ENCODE measurements at places on chromosomes 6 and 20.

GRCh38 chr20:11918981-11919380 lies 1.3 kb downstream of the BTBD3 start:
- peak; percentile 45 for DNase-seq
- H3K36me3 ChIP-seq = no peaks in the 10 kb centered on the region
- no peaks in the 10 kb centered on the region for H3K4me1 ChIP-seq
- peak overlapping the region; percentile 3 for H3K27ac ChIP-seq
- peak overlapping the region; percentile 5 for H3K4me3 ChIP-seq
- no peaks in the 10 kb centered on the region for H3K27me3 ChIP-seq

DNA sequence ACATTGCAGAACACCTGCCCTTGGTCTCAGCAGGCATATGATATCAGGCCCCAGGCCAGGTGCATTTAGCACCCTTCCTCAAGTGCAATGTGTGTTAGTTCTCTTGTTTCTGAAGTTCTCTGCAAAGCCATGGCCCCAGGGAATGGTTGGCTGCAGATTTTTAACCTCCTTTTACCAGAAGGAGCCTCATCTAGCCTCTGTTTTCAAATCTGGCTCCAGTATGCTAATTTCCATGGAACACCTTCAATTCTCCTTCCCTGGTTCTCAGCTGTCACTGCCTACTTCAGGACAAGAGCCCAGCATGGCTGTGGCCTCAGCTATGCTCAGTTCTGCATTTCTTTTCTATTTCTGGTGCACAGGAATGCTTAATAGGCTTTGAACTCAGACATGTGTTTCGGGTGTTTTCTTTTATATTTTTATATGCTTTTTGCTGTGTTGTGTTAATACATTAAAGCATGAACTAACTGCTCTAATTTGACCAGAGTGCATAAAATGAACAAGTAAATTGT lies 51.6 kb upstream of the OGFRL1 start:
- no peaks in the 10 kb centered on the region for H3K27me3 ChIP-seq
- no peak for DNase-seq
- no peak overlapping the region for H3K27ac ChIP-seq

- H3K27me3 ChIP-seq = no peaks in the 10 kb centered on the region
- H3K4me3 ChIP-seq = no peak overlapping the region
- no peak overlapping the region for H3K27ac ChIP-seq
- no peaks in the 10 kb centered on the region for H3K4me1 ChIP-seq
- no peaks in the 10 kb centered on the region for H3K36me3 ChIP-seq
These were observed 23.0 kb upstream of the IYD start for GRCh38 chr6:150345781-150346180.

DNA sequence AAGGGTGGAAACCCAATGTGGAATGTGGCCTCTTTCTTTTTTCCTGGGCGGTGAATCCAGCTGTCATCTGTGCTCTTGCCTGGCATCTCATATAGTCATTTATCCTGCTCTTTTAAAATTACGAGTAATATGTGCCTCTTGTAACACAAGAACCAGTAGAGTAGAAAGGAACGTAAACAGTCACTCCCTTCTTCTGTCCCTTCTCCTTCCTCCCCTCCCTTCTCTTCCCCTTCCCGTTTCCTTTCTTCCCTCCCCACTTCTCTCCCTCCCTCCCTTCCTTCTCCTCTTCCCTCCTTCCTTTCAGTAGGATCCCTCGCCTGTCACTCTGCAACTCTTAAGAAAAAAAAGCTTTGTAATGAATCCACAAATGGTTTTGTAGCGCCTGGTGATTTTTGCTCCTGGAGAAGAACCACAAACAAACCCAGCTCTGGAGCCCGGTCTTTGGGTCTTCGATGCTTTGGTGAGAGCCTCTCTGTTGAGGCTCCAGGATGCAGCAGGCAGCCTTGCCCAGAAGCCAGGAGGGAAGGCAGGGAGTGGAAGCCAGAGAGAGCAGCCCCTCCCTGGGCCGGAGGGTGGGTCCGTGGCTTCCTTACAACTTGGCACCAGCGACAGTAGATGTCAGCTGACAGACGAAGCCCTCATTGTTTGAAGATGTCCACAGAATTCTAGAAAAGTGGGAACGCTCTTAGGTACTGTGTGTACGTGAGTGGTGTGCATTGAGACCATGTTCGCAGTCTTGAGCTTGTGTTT lies 15.0 kb downstream of the DUSP22 start:
- no peak overlapping the region for H3K4me3 ChIP-seq
- H3K4me1 ChIP-seq = no peaks in the 10 kb centered on the region
- H3K36me3 ChIP-seq = no peaks in the 10 kb centered on the region
- no peaks in the 10 kb centered on the region for H3K27me3 ChIP-seq

DNA sequence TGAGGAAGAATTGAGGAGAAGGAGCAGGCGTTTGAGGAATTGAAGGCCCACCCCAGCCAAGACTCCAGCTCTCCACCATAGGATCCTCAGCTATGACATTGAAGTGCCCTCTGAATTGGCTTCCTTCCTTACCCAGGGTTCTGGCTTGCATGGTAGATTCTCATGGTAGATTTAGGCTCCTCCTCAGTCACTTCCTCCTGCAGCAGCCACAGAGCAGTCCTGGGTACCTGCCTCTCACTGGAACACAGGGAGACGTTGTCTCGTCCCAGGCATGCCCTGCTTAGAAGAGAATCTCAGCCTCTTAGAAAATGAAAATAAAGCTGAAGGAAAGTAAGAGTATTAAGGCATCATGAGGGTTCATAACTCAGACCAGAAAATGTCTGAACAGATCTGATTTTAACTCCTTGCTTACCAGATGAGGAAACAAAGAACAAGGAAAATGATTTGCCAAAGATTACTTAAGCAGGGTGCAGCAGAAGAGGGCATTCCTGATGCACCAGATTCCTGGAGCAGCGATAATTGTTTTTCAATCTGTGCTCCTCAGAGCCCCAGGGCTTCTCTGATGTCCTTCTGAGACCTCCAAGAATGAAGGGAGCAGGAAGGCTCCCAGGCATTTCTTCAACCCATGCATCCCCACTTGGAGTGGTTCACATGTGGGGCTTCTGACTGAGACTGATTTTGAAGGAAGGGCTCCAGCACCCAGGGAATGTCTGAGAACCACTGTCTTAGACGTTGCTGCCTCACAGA lies 219.8 kb downstream of the HIVEP2 start:
- DNase-seq = no peak
- H3K36me3 ChIP-seq = no peaks in the 10 kb centered on the region
- no peaks in the 10 kb centered on the region for H3K4me1 ChIP-seq
- no peaks in the 10 kb centered on the region for H3K27me3 ChIP-seq

GRCh38 chr6:36244641-36245280 lies 25.1 kb upstream of the PNPLA1 start:
- no peak overlapping the region for H3K27ac ChIP-seq
- no peaks in the 10 kb centered on the region for H3K4me1 ChIP-seq

- no peaks in the 10 kb centered on the region for H3K4me1 ChIP-seq
- H3K27ac ChIP-seq = no peak overlapping the region
- no peak for DNase-seq
These were observed 52.7 kb downstream of the GOPC start for GRCh38 chr6:117549611-117550010.

GRCh38 chr6:132569170-132569569 lies 952 bp upstream of the TAAR6 start:
- H3K4me1 ChIP-seq = no peaks in the 10 kb centered on the region
- no peak overlapping the region for H3K4me3 ChIP-seq
- peaks cover 3% of the 10 kb centered on the region for H3K27me3 ChIP-seq
- no peak for DNase-seq
- H3K36me3 ChIP-seq = no peaks in the 10 kb centered on the region

- DNase-seq = no peak
- H3K27me3 ChIP-seq = no peaks in the 10 kb centered on the region
- H3K4me1 ChIP-seq = no peaks in the 10 kb centered on the region
- H3K36me3 ChIP-seq = no peaks in the 10 kb centered on the region
- peak overlapping the region; percentile 52 for H3K27ac ChIP-seq
- peak overlapping the region; percentile 24 for H3K4me3 ChIP-seq
These were observed 726 bp downstream of the FLRT3 start for GRCh38 chr20:14336686-14337085.

- no peak overlapping the region for H3K4me3 ChIP-seq
- no peak for DNase-seq
- no peaks in the 10 kb centered on the region for H3K4me1 ChIP-seq
- no peaks in the 10 kb centered on the region for H3K36me3 ChIP-seq
- no peak overlapping the region for H3K27ac ChIP-seq
These were observed 97.2 kb upstream of the RIN2 start for GRCh38 chr20:19660808-19661378.

- H3K4me3 ChIP-seq = no peak overlapping the region
- DNase-seq = no peak
- no peak overlapping the region for H3K27ac ChIP-seq
- H3K4me1 ChIP-seq = no peaks in the 10 kb centered on the region
These were observed 154.5 kb downstream of the PKHD1 start for GRCh38 chr6:51932956-51933355.

DNA sequence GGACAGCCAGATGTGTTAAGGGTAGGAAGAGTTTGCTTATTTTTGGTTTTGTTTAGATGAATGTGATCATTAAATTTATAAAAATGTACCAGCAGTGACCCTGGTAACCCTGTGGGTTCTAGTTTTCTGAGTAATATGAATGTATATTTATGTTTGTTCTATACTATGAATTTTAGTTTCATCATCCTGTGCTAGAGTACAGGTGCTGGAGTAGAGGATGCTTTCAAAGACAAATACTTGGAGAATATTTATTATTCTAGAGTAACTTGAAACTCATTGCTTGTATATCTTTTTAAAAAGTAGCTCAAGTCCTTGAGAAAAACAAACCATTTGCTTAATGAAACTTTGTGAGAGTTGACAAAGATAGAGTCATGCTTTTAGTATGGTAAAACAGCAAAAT lies 7.8 kb downstream of the LRRC1 start:
- H3K4me1 ChIP-seq = no peaks in the 10 kb centered on the region
- DNase-seq = no peak
- no peaks in the 10 kb centered on the region for H3K36me3 ChIP-seq
- H3K27me3 ChIP-seq = no peaks in the 10 kb centered on the region

GRCh38 chr20:56360908-56361205 lies 2.1 kb downstream of the FAM210B start:
- H3K27me3 ChIP-seq = no peaks in the 10 kb centered on the region
- no peak for DNase-seq
- H3K27ac ChIP-seq = peak overlapping the region; percentile 37
- peaks cover 11% of the 10 kb centered on the region for H3K4me1 ChIP-seq
- no peaks in the 10 kb centered on the region for H3K36me3 ChIP-seq
- peak overlapping the region; percentile 98 for H3K4me3 ChIP-seq

- no peaks in the 10 kb centered on the region for H3K4me1 ChIP-seq
- no peaks in the 10 kb centered on the region for H3K27me3 ChIP-seq
- H3K27ac ChIP-seq = no peak overlapping the region
- H3K4me3 ChIP-seq = no peak overlapping the region
These were observed 206.7 kb downstream of the CENPW start for GRCh38 chr6:126546541-126547120.

DNA sequence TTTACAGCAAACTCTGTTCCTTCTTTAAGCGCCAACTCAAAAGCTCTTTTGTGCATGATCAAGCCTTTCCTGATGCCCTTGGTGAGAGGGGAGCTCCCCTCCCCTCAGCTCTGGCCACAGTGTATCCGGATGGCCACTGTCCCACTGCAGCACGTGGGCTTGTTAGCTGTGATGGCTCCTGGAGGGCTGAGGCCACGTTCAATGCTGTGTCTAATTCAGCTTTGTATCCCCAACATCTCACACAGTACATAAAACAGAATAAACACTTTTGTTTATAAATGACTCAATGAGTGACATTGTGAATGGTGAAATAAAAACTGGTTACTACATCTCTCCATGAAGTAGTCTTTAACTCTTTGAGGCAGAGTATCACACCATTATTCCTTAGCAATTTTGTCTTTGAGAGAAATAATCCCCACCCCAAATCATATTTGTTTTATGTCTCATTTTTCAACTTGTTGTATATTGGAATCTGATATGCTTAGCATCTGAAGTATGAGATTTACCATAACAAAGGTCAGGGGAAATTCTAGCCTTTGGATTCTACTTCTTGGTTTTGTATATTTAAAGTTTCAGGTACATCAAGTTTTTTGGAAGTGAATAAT lies 44.5 kb downstream of the EDN1 start:
- no peak for DNase-seq
- no peaks in the 10 kb centered on the region for H3K36me3 ChIP-seq
- H3K27me3 ChIP-seq = no peaks in the 10 kb centered on the region
- H3K27ac ChIP-seq = no peak overlapping the region
- no peak overlapping the region for H3K4me3 ChIP-seq

DNA sequence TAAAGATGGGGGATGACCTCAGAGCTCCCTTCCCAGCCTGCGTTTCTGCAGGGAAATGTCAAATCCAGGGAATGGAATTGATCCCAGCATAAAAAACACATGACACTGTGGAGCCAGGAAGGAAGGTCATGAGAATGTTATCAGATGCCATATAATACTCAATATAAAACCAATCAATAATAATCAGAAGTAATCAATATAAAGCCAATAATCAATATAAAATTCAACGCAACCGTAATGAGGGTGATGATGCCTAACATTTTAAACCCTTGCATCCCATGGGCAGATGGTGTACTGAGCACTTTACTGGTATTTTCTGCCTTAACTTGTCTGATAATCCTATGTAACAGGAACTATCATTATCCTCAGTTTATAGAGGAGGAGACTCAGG lies 30.1 kb upstream of the SULF2 start:
- H3K27ac ChIP-seq = no peak overlapping the region
- no peak for DNase-seq
- H3K4me1 ChIP-seq = no peaks in the 10 kb centered on the region
- H3K36me3 ChIP-seq = no peaks in the 10 kb centered on the region
- no peak overlapping the region for H3K4me3 ChIP-seq

DNA sequence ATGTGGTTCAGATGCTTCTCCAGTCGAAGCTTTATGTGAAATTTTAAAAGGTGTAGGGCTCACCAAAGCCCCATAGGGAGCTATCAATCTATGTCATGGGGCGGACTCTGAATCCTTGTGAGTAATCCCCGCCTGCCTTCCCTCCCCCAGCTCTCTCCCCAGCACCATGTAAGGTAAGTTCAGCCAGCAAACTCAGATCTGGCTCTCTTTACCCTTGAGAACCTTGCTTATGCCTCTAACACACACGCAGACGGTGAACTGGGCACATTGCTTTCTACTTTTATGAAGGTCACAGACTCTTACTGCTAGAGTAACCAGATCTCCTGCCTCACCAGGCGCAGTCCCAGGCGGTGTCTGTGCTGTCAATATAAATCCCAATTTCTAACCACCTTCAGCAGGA lies 82.6 kb upstream of the CNKSR3 start:
- DNase-seq = no peak
- no peaks in the 10 kb centered on the region for H3K36me3 ChIP-seq
- H3K27ac ChIP-seq = no peak overlapping the region
- no peak overlapping the region for H3K4me3 ChIP-seq
- H3K27me3 ChIP-seq = no peaks in the 10 kb centered on the region

Data from prostate gland (tissue), 2 donors.